Stimulated activated CD4-positive, alpha-beta T cell treated with anti-CD3 and anti-CD28 coated beads, Interleukin-4, amount 100 ng/mL, for 24 hours (primary cell): ENCODE measurements at places on chromosomes 11 and 22.

- DNase-seq, result no peak
Measured at GRCh38 chr22:43207386-43207785, 20.5 kb upstream of the TTLL12 start.

GRCh38 chr11:31872076-31872443 is 60.9 kb upstream of the PAX6 start:
- no peak for DNase-seq

GRCh38 chr11:1194231-1194976 is 28.5 kb upstream of the MUC5B start:
- no peak for DNase-seq

DNA sequence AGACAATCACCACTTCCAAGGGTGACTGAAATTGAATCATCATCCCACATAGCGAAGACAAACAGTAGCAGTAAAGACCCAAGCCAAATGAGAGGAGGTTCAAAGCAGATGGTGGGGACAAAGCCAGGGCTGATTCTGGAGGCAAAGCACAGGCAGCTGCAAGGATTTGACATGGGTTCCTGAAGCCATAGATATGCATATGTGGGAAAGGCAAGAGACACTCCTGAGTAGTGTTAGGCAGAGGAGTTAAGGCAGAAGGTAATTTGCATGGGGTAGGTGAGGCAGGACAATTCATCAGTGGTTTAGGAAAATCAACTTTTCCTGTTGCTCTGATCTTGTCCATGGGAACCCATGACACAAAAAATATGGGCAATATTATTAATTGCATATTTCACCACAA is 462.8 kb downstream of the FAM181B start:
- DNase-seq, result no peak

GRCh38 chr11:61510974-61511373 is 2.4 kb downstream of the LRRC10B start:
- no peak for DNase-seq
